Glomerular endothelial cell (primary cell): ENCODE measurements at places on chromosomes 1 and 21. TPM values are rescaled to one million over a fixed set of nuclear protein-coding genes. Genes with fewer than 3 reads are reported as not detected.

Gene UBXN10
- 0.06 and 0.24 TPM in 2 replicates for total RNA-seq

Gene MNDA
- total RNA-seq, result not detected in 2 replicates

Gene ZNF436
- total RNA-seq, result 22.9 and 25.6 TPM in 2 replicates

Gene HJV
- not detected in 2 replicates for total RNA-seq

Gene DMRTA2
- total RNA-seq, result not detected in 2 replicates

Gene HES4
- total RNA-seq, result 90.3 and 219 TPM in 2 replicates

Gene SELP
- 15.4 and 27.7 TPM in 2 replicates for total RNA-seq

Gene GBP1
- 24.7 and 60.4 TPM in 2 replicates for total RNA-seq

Gene OR2L5
- total RNA-seq, result not detected in 2 replicates

Gene OR6K3
- not detected in 2 replicates for total RNA-seq

Gene RHOU
- 0.63 and 1.2 TPM in 2 replicates for total RNA-seq

Gene AK5
- 3.6 and 9.8 TPM in 2 replicates for total RNA-seq

Gene FGR
- not detected in 2 replicates for total RNA-seq

Gene G0S2
- 1.7 and 6.4 TPM in 2 replicates for total RNA-seq

Gene PPFIA4
- 0.29 and 6.8 TPM in 2 replicates for total RNA-seq

Gene RBBP4
- total RNA-seq, result 146 and 182 TPM in 2 replicates

Gene HORMAD1
- 0.47 TPM in 1 of 2 replicates, not detected in the other for total RNA-seq

Gene ANKRD45
- 0.64 TPM in 1 of 2 replicates, not detected in the other for total RNA-seq

Gene CSF3R
- total RNA-seq, result not detected in 2 replicates

Gene OR10J1
- not detected in 2 replicates for total RNA-seq

Gene NLRP3
- total RNA-seq, result 0.58 and 1.0 TPM in 2 replicates

Gene LRRC41
- total RNA-seq, result 82.7 and 94.9 TPM in 2 replicates

Gene C1orf210
- total RNA-seq, result not detected in 2 replicates

Gene IFNLR1
- 0.39 and 0.41 TPM in 2 replicates for total RNA-seq

Gene GBP2
- 49.8 and 52.7 TPM in 2 replicates for total RNA-seq

Gene PLOD1
- 626 and 680 TPM in 2 replicates for total RNA-seq

Gene RAP1A
- 41.4 and 42.5 TPM in 2 replicates for total RNA-seq

Gene DYNLT5
- 7.4 and 15.9 TPM in 2 replicates for total RNA-seq
